NCI-H524 (cell line): ENCODE measurements at places on chromosomes 5 and 9.

GRCh38 chr9:83299571-83299970 lies 236.6 kb upstream of the RASEF start:
- DNase-seq, result no peak

DNA sequence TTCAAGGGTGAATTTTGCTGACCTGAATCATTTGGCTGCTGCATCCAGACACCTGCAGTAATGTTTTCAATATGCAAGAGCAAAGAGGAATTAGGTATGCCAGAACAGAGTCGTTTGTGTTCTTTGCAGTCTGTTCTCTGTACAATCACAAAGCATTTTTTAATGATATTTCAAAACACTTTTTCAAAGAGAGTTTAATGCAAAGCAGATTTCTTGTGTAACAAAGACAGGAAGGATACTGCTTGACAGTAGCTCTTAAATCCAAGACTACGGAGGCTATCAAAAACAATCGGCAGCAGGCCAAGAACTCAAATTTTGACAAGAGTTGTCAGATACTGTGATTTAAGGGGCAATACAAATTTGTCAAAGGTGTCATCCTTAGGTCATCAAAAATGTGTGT lies 341.9 kb downstream of the GADD45G start:
- no peak for DNase-seq

DNA sequence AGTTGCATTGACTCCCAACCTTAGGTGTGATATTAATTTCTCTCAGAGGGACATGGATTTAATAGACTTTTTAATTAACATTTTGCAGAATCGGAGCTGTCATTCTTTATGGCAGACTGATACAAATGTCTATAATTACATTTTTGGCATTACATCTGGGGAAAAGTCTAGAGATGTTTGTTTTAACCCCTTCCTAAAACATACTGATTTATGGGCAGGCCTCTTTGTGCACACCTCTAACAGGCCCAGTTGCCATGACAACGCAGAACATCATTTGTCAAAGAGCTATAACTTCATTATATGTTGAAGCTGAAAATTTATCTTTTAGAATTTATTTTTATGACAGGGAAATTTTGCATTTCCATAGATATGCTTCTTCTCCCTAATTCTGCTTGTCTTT lies 158.5 kb downstream of the NTRK2 start:
- DNase-seq, result no peak

DNA sequence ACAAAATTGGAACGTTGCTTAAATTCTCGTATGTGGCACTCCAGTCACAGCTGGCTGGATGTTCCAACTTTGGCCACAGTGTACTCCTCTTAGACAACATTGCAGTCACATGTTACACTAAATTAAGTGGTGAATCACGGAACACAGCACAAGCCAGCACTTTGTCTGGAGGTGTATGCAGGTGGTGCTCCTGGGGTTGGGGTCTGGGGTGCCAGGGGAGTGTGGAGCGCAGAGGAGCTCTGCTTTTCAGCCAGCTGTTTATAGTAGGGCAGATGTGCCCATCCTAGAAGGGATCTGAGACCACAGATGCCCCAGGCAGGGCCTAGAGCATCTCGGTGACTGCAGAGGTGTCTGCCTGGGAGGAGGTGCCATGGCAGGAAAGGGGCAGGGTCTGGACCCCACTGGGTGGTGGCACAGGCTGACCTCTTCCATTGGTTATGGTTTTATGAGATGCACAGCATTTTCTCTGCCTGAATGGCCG lies 82.6 kb downstream of the WNK2 start:
- DNase-seq, result no peak

GRCh38 chr9:136057236-136058081 lies 37.6 kb downstream of the NACC2 start:
- no peak for DNase-seq

DNA sequence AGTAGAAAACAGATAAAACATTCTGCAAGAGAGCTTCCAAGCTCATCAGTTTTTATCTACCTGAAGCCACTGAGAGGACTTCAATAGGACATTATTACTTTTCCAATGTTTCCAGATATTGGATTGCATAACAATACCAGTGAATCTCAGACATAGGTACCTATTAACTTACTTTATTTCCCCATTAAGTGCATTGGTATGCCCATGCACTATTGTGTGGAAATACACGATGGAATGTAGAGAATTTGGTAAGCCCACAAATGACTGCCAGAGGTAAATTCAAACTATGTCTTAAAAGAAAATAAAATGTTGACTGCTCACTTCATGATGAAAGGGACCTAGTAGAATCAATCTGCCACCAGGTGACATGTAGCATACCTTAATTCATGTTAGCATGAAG lies 48.1 kb upstream of the PRR16 start:
- DNase-seq, result no peak

GRCh38 chr5:337563-338130 lies 16.1 kb downstream of the AHRR start:
- no peak for DNase-seq

GRCh38 chr9:129542741-129543140 lies 78.2 kb downstream of the C9orf50 start:
- no peak for DNase-seq
